ENCODE measurements at places on chromosomes 5 and 9.

DNA sequence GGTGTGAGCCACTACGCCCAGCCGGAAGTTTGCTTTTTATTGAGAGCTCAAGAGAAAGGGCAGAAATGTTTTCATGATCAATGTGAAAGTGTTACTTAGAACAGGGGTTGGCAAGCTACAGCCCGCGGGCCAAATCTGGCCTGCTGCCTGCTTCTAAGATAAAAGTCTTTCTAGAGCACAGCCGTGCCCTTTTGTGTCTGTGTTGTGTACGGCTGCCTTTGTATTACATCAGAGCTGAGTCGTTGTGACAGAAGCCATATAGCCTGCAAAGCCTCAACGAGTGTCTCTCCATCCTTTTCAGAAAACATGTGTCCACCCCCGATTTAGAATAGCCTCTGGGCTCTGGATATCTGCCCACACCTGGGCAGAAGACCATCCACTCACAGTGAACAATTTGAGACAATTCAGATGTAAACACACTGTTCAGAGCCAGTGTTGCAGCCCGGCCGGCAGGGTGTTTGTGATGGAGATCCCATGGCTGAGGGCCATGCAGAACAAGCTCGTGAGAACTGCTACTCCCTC, 28.8 kb downstream of the AK8 start:
- no peak for DNase-seq

DNA sequence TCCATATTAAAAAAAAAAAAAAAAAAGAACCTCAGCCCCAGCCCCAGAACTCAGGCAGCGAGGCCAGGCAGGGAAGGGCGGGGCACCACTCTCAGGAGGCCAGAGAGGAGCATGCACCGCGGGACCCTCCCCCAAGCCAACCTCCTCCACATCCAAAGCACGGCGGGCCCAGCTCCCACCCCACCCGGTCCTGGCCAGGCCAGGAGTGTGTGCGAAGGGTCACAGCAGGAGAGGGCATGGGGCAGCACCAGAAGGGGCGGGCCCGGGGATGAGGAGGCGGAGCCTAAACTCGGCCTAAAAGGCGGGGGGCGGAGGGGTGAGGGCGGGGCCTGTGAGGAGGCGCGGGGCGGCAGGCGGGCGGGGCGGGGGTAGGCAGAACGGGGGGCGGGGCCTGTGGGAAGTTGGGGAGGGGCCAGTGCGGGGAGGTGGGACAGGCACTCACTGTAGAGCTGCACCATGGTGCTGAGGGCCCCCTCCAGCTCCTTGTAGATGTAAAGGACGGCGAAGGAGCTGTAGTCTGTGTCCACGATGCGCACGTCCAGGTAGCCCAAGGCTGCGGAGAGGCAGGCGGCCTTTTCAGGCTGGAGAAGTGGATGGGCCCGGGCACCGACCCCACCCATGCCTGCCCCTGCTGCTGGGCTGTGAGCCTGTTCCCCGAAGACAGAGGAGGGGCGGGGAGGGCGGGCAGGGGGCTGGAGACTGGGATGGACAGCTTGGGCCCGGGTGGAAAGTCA, 1.2 kb downstream of the LCN15 start:
- no peak for DNase-seq

GRCh38 chr5:140344683-140345423, 1.6 kb downstream of the HBEGF start:
- no peak for DNase-seq

DNA sequence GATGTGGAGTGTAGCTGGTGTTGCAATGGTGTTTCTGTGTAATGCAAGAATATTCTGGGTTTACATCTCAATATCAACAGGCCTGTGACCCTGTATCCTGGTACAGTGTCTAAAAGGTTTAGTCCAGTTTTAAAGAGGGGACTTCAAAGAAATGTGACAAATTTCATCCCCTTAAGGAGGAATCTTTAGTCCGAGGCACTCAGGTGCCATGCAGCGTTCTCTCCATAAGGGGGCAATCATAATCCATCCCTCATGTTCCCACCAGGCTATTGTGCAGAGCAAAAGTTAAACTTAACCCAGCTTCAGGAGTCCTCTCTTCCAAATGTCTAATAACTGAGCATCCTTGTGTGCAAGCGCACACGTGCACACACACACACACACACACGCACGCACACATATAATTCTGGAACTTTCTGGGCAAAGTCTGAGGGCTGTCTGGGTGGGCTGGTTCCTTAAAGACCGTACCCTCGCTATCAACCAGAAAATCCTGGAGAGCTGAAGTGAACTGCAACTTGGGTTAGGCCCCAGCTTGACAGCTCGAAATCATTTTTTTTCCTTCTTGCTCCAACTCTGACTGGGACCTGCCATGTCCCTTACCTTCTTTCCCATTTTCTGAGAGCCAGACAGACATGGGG, 46.0 kb downstream of the CRB2 start:
- no peak for DNase-seq

DNA sequence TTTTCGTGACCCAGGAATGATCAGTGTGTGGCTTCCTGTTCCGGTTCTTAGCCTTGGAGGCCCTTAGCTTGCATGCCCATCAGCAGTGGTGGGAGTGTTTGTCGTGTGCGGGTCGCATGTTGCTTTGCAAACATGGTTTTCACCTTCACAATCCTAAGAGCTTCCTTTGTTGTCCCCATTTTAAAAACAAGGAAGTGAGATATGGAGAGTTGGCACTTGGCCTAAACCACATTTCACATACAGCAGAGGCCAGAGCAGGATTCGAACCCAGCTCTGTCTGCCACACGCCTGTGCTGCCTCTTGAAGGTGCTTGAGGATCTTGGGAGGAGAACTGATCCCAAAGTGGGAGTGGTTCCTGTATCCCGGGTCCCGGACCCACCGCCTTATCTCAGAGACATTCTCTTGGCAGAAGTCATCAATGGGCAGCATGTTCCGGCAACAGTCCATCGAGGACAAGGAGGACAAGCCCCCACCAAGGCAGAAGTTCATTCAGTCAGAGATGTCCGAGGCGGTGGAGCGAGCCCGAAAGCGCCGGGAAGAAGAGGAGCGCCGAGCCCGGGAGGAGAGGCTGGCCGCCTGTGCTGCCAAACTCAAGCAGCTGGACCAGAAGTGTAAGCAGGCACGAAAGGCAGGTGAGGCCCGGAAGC, 38.2 kb upstream of the POMT1 start:
- DNase-seq = no peak

DNA sequence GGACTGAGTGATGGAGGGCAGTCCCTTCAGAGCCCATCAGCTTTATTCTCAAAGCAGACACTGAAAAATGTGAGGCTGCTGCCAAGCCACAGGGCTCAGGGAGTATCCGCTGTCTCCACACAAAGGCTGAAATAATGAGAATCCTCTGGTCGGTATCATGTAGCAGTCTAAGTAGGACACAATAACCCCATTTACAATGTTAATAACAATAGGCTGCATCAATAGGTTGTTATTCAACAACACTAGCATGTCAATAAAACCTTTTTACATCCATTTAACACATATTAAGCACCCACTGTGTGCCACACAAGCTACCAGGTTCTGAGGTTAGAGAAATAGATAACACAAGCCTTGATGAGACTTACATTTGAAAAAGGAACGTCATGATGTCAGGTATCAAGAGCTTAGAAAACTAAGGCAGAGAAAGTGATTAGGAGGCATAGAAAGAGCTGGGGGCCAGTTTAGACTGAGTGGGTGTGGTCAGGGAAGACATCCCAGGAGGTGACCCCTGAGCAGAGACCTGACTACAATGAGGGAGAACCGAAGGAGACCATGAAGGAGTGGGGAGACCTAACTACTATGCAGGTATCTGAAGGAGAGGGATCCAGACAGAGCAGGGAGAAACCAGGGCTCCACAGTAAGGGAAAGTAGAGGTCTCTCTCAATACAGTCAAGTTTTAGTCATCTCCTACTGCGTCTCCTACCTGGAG, 140.1 kb upstream of the GRIA1 start:
- no peak for DNase-seq

DNA sequence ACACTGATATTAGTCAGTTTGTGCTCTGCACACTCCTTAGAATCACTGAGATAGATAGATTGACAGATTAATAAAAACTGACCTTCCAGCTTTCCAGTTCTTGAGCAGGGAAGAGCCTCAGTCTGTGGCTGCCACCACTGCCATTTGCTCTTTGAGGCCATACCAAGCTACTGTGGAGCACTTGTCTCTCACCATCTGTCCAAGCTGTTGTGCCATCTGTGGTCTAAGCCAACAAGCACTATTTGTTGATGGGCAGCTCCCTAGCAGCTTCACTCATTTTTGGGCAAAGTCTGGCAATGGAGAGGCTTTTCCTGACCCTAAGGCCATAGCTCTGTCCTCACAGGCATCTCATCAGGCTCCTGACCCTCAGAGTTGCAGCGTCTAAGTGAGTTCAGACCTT, 30.4 kb downstream of the HTR1A start:
- DNase-seq = no peak

DNA sequence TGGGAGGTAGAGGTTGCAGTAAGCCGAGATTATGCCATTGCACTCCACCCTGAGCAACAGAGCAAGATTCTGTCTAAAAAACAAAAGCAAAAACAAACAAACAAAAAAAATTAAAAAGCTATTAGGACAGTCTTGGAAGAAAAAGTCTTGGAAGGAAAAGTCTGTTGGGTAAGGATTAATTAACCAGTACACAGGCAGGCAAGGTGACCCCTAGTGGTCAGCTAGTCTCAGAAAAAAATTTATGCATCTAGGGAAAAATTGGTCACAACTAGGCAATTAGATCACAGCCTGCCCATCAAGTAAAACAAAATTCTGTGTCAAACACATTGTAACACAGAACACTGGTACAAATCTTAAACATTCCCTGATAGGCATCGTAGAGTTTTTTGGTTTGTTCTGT, 6.7 kb upstream of the ANKRD18B start:
- DNase-seq = no peak

- no peak for DNase-seq
Measured at GRCh38 chr5:32030686-32031085, 143.4 kb downstream of the GOLPH3 start.

DNA sequence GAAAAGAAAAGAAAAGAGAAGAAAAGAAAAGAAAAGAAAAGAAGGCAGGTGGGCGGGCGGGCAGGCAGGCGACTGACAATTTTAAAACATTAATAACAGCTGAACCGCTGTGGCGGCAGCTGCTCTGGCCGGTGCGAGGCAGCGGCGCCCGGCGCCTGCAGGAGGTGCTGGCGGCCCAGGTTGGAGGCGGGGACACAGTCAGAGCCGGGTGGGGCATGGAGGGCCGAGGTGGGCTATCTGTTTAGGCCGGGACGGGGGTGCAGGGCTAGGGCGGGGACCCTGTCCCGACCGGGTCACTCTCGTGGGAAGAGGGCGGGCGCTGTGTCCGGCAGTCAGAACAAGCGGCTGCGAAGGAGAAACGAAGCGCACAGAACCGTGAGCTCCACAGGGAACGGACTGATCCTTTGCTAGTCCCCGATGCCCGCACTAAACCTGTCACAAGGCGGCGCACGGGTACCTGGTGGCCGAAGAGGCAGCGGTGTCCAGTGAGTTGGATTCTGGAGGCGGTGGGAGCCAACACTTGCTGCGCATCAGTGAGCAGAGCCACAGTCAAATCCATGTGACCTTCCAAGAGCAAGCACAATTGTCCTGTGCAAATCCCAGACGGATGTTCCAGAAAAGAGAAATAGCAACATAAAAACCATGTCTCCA, 13.6 kb upstream of the ALDOB start:
- DNase-seq = peak; percentile 54

GRCh38 chr5:67619636-67620035, 423.0 kb upstream of the CD180 start:
- no peak for DNase-seq
